ENCODE measurements at places on chromosomes 2 and 18.

GRCh38 chr2:48515513-48515985 lies 14.4 kb upstream of the STON1 start:
- DNase-seq = no peak

GRCh38 chr18:62091487-62092120 lies 95.3 kb downstream of the PIGN start:
- no peak for DNase-seq

DNA sequence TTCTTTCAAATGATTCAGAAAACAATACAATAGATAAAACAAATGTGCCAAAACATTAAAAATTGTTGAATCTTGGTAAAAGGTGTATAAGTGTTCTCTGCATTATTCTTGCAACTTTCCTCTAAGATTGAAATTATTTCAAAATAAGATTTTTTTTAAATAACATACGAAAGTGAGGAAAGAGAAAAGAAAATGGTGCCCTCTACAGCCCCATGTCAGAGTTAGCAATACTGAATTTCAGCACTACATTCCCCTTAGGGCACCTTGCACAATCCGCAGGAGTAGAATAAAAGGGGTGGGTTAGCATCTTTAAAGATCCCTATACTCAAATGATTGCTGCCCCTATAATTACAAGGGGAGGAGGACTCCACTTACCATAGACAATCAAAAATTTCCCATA lies 433.7 kb downstream of the BCL11A start:
- no peak for DNase-seq

GRCh38 chr2:144712550-144712940 lies 192.6 kb upstream of the ZEB2 start:
- no peak for DNase-seq

DNA sequence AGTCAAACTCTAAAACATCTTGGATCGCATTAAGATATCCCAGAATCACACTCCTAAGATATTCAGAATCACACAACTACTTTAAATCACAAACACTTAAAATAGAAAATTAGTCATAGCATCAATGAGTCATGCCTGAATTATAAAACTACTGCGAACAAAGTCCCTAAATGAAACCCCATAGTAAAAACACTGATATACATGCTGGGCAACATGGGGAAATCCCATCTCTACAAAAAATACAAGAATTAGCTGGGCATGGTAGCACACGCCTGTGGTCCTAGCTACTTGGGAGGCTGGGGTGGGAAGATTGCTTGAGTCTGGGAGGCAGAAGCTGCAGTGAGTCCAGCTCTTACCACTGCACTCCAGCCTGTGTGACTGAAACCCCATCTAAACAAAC lies 101.7 kb downstream of the COBLL1 start:
- no peak for DNase-seq

- no peak for DNase-seq
Observed at GRCh38 chr2:224948859-224949258, 93.4 kb downstream of the DOCK10 start.

DNA sequence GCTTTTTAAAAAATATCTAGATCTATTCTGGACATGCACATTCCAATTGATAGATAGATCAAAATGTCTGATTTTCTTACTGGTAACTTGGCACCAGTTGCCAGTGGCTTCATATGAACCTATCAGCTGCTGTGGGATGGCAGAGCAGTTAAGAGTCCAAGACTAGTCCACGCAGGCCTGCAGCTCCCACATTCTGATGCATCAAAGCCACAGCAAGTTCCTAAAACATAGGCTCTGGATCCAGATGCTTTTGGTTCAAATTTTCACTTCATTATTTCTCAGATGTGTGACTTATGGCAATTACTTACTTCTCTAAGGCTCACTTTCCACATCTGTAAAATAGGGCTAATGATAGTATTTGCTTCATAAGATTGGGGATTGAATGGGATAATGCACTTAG lies 48.0 kb upstream of the CYP1B1 start:
- DNase-seq = no peak

GRCh38 chr18:48590678-48591077 lies 51.8 kb downstream of the CTIF start:
- no peak for DNase-seq

DNA sequence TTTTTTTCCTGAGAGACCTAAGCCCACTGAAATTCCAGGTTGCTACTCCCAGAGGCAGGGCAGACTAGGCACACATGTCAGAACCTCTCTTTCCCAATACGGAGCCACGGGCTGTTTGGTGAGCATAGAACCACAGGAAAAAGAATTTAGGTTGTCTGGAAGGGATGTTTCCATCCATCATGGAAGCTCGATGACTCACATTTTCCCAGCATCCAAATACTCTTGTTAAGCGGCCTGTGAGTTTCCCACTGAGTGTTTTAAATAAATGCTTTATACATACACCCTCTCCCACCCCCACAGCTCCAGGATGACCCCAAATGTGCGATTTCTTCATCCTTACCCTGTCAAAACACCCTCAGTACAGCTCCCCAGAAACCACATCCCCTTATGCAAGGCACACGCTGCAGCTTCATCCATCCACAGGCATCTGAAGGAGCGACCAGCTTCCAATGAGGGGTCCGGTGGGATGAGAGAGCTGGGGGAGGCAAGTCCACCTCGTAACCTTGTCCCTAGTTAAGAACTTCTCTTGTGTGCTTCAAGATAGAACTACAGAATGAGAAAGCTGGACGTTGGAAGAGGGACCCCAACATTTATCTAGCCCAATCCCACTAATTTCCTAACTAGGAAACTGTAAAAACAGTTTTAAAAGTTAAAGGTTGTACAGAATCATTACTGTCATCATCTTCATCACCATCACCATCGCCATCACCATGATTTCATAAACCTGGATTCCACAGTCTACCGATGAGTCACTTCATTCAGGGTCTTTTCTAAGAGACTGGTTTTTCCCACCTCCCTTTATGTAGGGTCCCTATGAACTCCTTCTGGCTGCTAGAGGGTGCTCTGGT lies 63.5 kb upstream of the FZD7 start:
- no peak for DNase-seq

GRCh38 chr2:3116371-3116770 lies 261.2 kb downstream of the EIPR1 start:
- DNase-seq = no peak

DNA sequence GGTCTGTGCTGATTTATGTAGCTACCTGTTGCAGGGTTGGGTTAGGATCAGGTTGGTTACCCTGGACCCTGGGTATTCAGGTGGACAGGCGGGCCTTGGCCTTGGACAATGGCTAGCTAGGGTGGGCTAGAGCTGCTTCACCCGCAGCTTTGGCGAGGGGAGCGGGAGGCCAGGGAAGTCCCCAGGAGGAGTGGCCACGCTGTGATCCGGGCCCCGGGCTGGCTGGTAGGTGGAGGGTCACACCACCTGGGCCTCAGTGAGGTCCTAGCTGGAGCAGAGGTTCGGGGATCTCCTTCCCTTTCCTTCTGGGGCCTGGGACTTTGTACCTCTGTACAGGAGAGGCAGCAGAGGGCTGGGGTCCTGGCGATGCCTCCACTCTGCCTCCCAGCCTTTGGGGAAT lies 9.8 kb downstream of the RTP5 start:
- DNase-seq = no peak

- DNase-seq = no peak
Observed at GRCh38 chr2:166572937-166573336, 78.9 kb upstream of the SCN7A start.

GRCh38 chr18:68667121-68667520 lies 47.8 kb downstream of the TMX3 start:
- DNase-seq = no peak

- DNase-seq = no peak
Observed at GRCh38 chr18:21853775-21854552, 113.4 kb downstream of the MIB1 start.

DNA sequence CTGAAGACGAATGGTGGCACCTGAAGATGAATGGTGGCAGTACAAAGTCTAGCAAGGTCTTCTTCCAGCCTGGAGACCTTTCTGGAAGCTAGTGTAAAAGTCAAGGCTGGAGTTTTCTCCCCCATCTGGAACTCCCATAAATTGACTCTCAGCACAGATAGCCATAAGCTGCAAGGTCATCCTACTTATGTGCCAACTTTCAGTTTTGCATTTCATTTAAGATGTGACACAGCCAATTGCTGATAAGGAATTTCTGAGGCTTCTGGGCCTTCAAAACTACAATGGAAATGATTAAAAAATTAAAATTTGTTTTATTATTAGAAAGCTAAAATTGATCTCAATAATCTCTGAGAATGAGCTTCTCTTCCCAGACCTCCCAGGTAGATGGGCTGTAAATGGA lies 10.2 kb downstream of the XDH start:
- DNase-seq = no peak

- no peak for DNase-seq
Observed at GRCh38 chr2:223057569-223057968, 5.6 kb downstream of the KCNE4 start.

GRCh38 chr2:236677368-236677767 lies 107.7 kb downstream of the ACKR3 start:
- DNase-seq = no peak

- DNase-seq = no peak
Observed at GRCh38 chr18:10449396-10449795, 5.0 kb upstream of the APCDD1 start.

DNA sequence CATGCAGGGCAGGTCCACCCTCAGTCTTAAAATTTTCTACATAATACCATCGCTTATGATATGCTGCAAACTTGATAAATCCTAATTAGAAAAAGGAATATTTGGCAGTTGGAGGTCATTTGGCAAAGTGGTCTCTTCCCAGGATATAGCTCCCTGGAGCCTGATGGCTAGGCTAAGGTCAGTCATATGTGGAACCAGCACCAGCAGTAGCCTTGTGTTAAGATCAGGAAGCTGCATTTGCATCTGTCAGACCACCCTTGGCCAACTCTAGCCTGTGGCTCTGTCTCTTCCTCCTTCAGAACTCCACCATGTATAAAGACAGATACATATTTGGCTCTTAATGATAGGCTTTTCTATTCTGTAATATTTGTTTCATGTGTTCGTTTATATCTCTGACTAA lies 5.4 kb upstream of the HK2 start:
- no peak for DNase-seq

DNA sequence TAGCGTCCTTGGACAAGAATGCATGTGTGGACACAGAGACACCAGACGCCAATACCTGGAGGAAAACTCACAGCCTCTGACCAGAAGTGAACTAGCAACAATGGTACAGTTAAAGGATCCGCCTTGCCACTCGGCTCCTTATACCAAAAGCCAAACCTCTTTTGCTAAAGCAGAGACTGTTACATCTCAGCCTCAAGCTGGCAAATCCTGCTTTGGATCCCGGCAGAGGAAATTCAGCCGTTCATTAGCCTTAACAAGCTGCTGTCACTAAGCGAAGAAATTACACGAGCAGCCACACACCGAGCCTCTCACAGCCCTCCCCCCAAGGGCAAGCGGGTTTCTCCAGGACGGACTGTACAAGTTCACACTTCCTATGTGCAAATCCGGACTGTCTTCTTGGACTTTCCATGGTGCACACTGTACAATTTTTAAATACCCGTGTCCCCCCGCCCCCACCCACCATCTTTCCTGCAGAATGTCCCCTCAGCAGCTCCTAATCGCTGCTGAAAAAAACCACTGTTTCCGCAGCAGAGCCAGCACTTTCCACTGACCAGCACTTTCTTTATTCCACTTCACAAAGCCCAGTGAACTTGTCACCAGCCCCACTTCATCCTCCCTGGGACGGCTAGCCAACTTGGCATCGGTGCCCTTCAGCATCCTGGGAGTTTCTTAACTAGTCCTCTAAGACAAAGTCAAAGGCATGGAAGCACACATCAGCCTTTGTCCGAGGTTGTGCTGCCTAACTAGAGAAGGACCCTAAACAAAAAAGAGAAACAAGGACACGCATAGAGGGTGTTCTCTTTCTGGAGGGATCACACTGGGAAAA lies 1.5 kb downstream of the KLF7 start:
- DNase-seq = peak; percentile 90

DNA sequence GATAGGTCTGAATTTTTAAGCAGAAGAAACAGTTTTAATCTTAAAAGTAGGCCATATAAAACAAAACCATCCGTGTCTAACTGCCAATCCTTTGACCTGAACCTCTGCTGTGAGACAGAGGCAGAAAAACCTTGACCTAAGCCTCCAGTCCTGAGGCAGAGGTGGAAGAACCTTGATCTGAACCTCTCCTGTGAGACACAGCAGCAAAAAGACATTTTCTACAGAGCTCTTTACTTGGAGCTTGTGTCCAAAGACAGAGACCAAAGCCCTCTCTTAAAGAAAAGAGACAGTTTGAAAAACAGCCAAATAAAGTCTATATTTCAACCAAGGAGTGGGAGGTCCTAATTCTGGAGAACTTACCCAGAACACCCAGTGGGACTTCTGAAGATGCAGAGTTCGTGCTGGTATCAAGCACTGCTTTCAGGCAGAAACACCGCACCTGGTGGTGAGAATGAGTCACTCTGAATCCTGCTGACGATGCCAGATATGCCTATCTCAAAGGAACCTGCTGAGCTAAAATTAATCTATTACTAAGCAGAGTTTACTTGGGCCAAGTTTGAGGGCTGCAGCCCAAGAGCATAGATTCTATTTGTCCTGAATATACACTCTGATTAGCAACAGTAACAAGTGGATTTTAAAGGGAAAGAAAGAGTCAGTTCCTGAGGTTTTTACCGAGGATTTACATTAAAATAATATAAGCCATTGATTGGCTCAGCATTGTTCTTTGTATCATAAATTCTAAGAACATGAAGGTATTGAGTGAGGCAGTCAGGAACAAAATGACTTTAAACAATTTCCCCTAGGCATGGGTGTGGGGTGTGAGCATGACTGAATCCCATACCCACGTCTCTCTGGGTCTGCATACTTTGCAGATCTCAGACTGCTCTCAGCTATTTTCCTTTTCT lies 806.4 kb downstream of the TRIB2 start:
- no peak for DNase-seq

GRCh38 chr2:113831161-113831560 lies 58.7 kb upstream of the ACTR3 start:
- no peak for DNase-seq

- DNase-seq = no peak
Observed at GRCh38 chr2:231386446-231386845, 9.1 kb upstream of the B3GNT7 start.

GRCh38 chr2:238636269-238637073 lies 209.7 kb downstream of the ASB1 start:
- no peak for DNase-seq

GRCh38 chr2:133599211-133599803 lies 31.0 kb upstream of the NCKAP5 start:
- no peak for DNase-seq

- DNase-seq = no peak
Observed at GRCh38 chr2:215505044-215505786, 69.3 kb upstream of the FN1 start.

DNA sequence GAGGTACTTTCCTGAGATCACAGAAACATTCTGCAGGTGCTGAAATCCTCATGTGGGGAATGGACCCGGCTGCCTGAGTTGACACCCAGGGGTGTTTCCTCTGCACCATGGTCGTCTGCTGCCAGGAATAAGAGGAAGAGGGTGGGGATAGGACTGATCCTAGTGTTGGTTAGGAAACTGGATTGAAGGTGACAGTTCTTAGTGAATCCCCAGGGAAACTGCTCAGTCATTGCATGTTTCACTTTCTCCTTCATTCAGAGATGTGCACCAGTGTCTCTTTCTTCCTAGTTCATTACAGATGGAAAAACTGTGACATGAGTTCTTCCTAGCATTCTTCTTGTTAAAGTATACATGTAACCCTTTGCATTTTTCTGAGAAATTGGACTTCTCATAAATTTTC lies 294.3 kb downstream of the PTGR3 start:
- DNase-seq = no peak

- no peak for DNase-seq
Observed at GRCh38 chr2:16199882-16200553, 259.7 kb downstream of the MYCN start.

All from hypothalamus (tissue), 51 donors.